Activated naive CD8-positive, alpha-beta T cell treated with anti-CD3 and anti-CD28 coated beads for 36 hours (primary cell): ENCODE measurements at places on chromosomes 1 and 21.

DNA sequence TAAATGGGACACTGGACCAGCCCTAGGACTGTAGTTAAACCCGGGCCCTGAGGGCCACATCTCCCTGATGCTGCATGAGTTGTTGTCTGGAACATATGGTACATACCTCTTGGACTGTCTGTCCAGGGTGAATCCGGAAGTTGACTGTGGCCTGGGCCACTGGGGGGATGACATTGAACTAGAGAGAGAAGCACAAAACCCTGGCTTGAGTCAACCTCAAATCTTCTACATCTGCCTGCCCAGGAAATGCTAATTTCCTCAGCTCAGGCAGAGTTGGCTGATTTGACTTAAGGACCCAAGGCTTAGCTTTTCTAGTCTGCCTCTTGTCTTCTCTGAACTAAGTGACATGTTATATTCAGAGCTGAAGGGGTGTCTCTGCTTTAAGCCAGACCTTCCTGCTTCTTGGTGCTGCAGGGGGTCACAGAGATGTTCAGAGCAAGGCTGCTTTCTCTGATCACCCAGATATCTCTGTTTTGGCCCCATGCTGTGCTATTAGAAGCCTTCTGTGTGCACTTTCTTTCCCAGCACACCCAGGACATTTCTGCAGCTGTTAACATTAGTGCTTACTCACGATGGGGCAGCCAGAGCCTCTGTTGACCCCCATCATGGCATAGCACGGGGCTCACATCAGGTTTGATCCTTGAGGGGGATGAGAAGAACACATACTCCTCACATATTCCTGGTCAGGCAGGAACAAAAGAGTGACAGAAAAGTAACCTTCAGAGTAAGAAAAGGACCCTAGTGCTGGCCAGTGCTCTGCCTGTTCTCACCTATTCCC, 9.6 kb downstream of the PM20D1 start:
- no peak for DNase-seq

DNA sequence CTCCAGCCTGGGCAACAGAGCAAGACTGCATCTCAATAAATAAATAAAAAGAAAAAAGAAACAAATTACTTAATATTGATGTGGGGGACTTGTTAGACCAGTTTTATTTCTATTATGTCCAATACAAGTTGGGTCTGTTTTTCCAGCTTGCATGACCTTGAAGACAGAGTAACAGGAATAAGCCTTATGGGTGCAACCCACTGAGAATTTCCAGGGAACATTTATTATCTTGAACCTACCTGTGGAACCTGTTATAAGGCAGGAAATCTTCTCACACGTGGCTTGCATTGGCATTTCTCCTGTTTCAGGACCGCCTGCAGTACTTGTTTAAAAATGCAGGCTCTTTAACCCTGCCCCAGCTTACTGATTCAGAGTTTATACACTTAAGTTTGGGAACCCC, 64.0 kb downstream of the ZBTB17 start:
- DNase-seq = no peak

GRCh38 chr21:25307489-25307888, 299.8 kb downstream of the MRPL39 start:
- no peak for DNase-seq

DNA sequence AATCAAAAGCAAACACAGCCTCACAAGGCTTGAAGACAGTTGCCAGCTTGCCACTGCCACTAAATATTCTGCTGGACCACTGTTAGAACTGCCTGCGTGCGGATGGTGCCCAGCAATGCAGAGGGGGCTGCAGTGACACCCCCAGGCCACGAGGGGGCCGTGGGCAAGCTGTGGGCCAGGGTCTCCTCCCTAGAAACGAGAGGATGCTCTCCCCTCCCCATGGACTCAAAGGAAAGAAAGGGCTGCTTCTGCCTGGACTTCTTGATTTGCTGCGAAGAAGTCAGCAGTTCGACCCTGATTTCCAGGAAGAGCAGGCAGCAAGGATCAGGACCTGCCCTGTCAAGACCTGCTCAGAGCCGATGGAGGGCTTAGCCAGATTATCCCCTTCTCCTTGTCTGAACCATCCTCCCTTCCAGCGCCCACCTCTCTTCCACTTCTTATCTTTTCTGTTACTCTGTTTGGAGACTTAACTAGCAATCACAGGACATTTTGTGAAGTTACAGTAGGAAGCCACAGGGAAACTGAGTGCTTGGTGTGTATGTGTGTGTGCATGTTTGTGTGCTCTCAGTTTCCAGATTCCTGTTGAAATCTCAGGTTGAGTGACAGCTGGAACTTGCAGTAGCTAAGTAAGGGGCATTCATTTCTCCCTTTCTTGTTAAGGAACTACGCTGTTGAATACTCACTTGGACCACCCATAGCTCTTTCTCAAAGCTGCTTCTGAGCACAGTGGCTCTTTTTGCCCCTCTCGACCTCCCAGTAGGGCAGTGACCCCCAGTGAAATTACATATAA, 2.7 kb downstream of the MAN1C1 start:
- DNase-seq = peak; percentile 59

- DNase-seq = no peak
Measured at GRCh38 chr1:64005801-64006200, 197.6 kb upstream of the UBE2U start.

DNA sequence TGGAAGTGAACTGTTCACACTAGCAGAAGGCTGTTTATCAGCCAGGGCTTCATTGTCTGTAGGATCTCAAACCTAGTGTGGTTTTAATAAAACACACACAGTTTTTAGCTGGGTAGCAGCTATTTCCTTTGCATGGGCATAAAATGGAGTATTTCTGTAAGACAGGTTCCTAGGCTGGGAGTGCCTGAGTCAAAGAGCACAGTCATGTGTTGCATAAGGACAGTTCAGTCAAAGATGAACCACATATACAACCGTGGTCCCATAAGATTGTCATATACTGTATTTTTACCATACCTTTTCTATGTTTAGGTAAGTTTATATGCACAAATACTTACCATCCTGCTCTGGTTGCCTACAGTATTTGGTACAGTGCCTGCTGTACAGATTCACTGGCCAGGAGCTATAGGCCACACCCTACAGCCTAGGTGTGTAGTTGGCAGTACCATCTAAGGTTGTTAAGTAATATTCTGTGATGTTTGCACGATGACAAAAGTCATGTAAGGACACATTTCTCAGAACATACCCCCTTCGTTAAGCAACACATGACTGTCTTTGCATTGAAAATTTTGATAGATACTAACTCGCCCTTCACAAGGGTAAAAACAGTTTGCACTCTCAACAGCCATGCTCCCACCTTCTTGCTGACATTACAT, 17.2 kb downstream of the LGALS8 start:
- DNase-seq = no peak

DNA sequence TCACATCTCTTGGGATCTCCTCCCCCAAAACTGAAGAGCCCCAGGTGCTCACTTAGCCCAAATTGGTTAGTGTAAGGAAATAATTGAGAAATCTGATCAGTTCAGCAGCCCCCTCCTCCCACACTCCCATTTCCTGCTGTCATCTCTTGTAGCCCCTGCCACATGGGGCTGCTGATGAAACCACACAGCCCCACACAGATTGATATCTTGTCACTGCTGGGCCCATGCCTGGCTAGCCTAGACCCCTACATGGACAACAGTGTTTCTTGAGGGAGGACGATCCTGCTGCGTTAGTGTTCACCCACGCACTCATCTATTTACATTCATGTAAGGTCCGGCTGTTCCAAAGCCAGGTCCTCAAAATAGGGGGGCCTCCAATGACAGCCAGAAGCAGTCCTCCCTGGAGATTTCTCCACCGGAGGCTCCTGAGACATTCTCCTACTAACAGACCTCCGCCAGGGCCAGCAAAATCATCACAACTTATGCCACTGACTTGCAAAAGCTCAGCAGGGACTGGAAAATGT, 23.9 kb upstream of the RXRG start:
- no peak for DNase-seq
